Central memory CD8-positive, alpha-beta T cell (primary cell): ENCODE measurements at places on chromosomes 2 and 18.

- H3K27me3 ChIP-seq = no peaks in the 10 kb centered on the region
- no peak overlapping the region for H3K27ac ChIP-seq
- no peaks in the 10 kb centered on the region for H3K4me1 ChIP-seq
Measured at GRCh38 chr18:33212363-33212762, 228.2 kb downstream of the CCDC178 start.

GRCh38 chr2:43067254-43068040 is 159.0 kb downstream of the ZFP36L2 start:
- no peaks in the 10 kb centered on the region for H3K27me3 ChIP-seq
- DNase-seq = no peak
- peaks cover 3% of the 10 kb centered on the region for H3K36me3 ChIP-seq
- peak overlapping the region; percentile 57 for H3K27ac ChIP-seq
- no peak overlapping the region for H3K4me3 ChIP-seq
- no peaks in the 10 kb centered on the region for H3K4me1 ChIP-seq

DNA sequence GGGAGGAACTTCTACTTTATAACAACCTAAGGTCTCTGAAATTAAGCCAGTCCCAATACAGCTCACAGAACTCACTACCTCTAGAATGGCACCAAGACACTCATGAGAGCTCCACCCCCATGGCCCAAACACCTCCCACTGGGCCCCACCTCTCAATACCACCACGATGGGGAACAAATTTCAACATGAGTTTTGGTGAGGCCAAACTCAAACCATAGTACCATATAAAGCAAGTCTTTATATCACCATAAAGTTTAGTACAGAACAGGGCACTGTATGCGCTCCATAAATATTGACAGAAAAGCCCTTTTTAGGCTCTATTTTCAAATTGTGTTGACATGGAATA is 3.3 kb downstream of the AFG3L2 start:
- H3K4me1 ChIP-seq = peaks cover 47% of the 10 kb centered on the region
- no peak for DNase-seq
- peaks cover 20% of the 10 kb centered on the region for H3K36me3 ChIP-seq
- no peaks in the 10 kb centered on the region for H3K27me3 ChIP-seq

DNA sequence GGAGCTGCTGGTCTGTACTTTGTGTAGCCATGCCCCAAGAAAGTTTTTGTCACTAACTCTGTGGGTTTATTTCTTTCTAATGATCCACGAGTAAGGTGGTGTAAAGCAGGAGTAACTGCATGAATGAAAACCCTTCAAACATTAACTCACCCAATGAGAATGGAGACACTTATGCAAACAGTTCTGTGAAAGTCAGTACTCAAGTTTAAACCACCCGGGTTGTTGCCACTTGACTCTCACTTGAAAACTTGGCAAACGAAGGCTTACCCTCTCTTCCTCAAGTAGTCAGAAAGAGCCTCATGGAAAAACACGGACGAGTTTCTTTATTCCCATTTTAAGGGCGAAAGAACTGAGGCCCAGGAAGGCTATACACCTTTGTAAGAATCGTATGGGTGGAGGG is 117.5 kb downstream of the MMADHC start:
- no peak overlapping the region for H3K4me3 ChIP-seq
- no peaks in the 10 kb centered on the region for H3K36me3 ChIP-seq

DNA sequence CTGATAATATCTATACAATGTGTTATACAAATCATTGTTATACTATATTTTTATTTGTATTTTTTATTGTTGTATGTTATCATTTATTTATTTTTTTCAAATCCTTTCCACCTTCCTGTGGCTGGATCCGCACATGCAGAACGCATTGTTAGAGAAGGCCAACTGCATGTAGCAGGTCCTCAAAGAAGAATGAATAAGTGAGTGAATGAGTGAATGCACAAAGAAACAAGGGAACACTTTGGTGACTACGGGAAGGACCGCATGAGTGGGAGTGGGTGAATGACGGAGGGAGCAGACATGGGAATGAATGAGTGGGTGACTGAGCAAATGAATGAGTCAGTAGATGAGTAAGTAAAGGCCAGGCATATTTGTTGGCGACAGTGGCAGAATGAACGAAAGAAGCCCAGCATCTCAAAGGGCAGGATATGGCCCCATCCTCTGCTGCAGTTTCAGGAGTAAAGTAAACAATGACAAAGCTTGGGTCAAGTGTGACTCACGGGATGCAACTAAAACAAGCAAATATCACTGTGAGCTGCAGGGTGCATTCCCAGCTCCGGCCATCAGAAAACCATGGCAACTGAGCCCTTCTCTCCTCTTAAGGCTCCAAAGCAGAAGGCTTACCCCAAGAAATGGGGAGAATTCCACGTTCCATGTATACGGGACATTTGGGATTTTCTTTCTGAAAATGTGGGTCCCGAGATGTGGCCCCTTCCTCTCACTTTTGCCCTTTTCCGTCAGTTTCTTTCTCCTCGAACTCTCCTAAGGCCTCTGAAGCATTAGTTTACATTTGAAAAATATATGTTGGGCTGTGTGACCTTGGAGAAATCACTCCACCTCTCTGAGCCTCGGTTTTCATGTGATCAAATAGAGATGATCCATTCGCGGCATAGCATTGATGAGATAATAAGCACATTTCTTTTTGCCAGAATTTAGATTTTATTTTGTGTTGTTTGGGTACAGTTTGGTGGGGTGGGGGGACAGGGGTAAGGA is 24.5 kb downstream of the KCNF1 start:
- H3K4me1 ChIP-seq = no peaks in the 10 kb centered on the region
- peaks cover 67% of the 10 kb centered on the region for H3K27me3 ChIP-seq
- no peak for DNase-seq

DNA sequence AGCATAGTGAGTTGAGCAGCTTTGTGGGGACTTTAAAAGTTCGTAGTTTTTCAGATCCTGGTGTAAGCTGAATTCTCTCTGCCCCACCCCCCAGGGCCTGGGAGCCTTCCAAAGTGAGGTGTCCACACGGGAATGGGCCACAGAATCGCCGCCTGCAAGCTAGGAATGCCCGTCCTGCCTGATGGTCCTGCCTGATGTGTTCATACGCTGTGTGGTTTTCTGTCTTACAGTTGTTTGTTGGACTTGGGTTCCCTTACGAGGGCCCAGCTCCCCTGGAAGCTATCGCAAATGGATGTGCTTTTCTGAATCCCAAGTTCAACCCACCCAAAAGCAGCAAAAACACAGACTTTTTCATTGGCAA is 158.7 kb downstream of the MGAT5 start:
- no peak overlapping the region for H3K27ac ChIP-seq
- H3K36me3 ChIP-seq = peaks cover 14% of the 10 kb centered on the region
- DNase-seq = no peak
- peaks cover 42% of the 10 kb centered on the region for H3K4me1 ChIP-seq

- H3K4me3 ChIP-seq = peak within 1 kb of the TSS; percentile 57
- H3K27me3 ChIP-seq = peaks cover 27% of the 10 kb centered on the region
- no peaks in the 10 kb centered on the region for H3K36me3 ChIP-seq
- H3K4me1 ChIP-seq = peaks cover 38% of the 10 kb centered on the region
- H3K27ac ChIP-seq = no peak within 1 kb of the TSS
- no peak for DNase-seq
Measured at GRCh38 chr2:216695401-216695821, at the start of gene IGFBP5. IGFBP5 (minus strand) TSS chr2:216695549; CDS start chr2:216694775, 774 bp downstream.

GRCh38 chr2:84487298-84487996 is 28.4 kb upstream of the SUCLG1 start:
- no peak for DNase-seq
- H3K4me1 ChIP-seq = no peaks in the 10 kb centered on the region
- H3K27ac ChIP-seq = no peak overlapping the region
- H3K36me3 ChIP-seq = no peaks in the 10 kb centered on the region
- H3K27me3 ChIP-seq = no peaks in the 10 kb centered on the region
- no peak overlapping the region for H3K4me3 ChIP-seq

GRCh38 chr2:143296089-143296488 is 166.9 kb downstream of the ARHGAP15 start:
- no peak overlapping the region for H3K4me3 ChIP-seq
- H3K36me3 ChIP-seq = peaks cover 2% of the 10 kb centered on the region
- DNase-seq = no peak
- H3K27ac ChIP-seq = no peak overlapping the region
- no peaks in the 10 kb centered on the region for H3K27me3 ChIP-seq

GRCh38 chr2:201643216-201643890 is at the start of gene TMEM237:
TMEM237 (minus strand) TSS chr2:201643503; CDS start chr2:201643400, 103 bp downstream.
- H3K27me3 ChIP-seq = no peaks in the 10 kb centered on the region
- H3K4me1 ChIP-seq = peaks cover 12% of the 10 kb centered on the region
- H3K36me3 ChIP-seq = peaks cover 8% of the 10 kb centered on the region
- peak within 1 kb of the TSS; percentile 88 for H3K4me3 ChIP-seq

DNA sequence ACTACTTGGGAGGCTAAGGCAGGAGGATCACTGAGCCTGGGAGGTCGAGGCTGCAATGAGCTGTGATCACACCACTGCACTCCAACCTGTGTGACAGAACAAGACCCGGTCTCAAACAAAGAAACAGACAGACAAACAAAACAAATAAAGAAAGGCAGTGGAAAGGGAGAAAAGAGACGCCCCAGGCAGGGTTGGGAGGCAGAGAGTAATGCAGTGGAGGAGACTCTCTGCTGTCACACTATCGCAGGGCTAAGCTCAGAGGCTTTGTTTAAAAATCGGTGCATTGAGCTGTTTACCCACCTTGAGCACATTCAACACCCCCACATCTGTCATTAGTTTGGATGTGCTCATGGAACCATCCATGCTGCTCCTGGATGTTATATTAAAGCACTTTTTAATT is 84.2 kb upstream of the RMP24 start:
- H3K27me3 ChIP-seq = peaks cover 30% of the 10 kb centered on the region
- H3K4me1 ChIP-seq = no peaks in the 10 kb centered on the region
- H3K4me3 ChIP-seq = no peak overlapping the region
- DNase-seq = no peak

DNA sequence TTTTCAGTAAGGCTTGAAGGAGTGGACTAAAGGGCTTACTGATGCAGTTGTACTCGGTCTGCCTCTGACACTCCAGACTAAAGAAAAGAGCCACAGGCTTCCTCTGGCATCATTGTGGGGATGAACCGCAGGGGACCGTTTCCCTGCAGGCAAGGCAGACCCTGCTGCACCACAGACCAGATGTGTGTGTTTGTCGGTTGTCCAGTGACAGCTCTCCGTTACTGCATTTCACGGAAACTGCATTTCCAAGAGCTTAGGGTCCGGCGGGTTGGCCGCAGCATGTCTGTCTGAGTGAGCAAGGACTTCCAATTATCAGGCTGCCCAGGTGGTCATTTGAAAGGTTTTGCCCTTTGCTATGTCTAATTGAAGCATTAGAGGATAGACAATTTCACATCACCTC is 98.1 kb downstream of the FAM210A start:
- no peak overlapping the region for H3K4me3 ChIP-seq
- no peaks in the 10 kb centered on the region for H3K27me3 ChIP-seq
- peaks cover 3% of the 10 kb centered on the region for H3K36me3 ChIP-seq
- no peak for DNase-seq

DNA sequence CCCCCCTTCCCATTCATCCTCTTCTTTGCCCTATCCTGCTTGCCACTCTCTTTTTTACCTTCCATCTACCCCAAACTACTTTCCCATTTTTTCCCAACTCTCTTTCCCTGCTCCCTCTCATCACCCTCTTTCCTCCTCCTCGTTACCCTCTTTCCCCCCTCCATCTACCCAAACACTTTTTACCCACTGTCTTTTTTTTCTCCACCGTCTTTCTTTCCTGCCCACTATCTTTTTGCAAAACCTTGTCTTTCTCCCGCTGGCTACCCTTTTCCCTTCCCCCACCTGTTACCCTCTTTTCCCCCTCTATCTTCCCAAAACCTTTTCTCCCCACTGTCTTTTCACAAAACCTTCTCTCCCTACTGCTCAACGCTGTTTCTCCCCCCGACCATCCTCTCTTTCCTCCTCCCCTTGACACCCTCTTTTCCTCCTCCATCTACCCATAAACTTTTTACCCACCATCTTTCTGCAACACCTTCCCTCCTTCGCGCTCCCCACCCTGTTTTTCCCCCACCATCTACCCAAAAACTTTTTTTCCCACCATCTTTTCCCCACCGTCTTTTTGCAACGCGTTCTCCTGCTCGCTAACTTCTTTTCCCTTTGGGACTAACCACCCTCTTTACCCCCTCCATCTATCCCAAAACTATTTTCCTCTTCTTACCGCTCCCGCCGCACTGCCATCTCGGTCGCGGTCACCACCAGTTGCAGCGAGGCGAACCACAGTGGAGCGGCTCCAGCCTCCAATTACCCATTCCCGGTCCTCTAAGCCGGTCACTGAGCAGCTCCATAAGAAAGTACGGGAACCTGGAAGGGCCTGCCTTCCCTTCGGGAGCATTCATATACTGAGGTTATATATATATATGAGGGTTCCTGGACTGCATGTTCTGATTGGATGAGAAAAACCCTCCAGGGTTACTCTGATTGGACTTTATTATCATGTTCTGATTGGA is 15.0 kb downstream of the CCDC74A start:
- no peak overlapping the region for H3K27ac ChIP-seq
- no peaks in the 10 kb centered on the region for H3K4me1 ChIP-seq
- peaks cover 21% of the 10 kb centered on the region for H3K27me3 ChIP-seq
- no peak overlapping the region for H3K4me3 ChIP-seq
- DNase-seq = no peak

DNA sequence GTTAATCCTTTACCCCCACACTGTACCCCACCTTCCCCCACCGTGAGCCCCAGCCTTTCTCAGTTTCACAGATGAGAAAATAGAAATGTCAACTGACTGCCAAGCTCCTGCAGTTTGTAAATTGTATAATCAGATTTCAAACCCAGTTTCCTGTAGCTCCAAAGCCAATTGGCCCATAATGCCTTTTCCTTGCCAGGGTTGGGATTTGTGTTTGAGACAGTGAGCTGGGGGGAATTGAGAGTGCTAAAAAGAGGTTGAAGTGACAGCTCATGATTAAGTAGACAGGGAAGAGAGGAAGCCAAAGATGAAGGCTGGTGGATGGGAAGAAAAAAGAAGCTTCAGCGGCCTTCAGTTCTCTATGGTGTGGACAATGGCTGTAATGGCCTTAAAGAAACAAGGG is 10.7 kb downstream of the OSBPL6 start:
- no peak overlapping the region for H3K27ac ChIP-seq
- H3K27me3 ChIP-seq = peaks cover 58% of the 10 kb centered on the region
- DNase-seq = no peak
- H3K4me1 ChIP-seq = no peaks in the 10 kb centered on the region
- H3K4me3 ChIP-seq = no peak overlapping the region
- H3K36me3 ChIP-seq = no peaks in the 10 kb centered on the region

DNA sequence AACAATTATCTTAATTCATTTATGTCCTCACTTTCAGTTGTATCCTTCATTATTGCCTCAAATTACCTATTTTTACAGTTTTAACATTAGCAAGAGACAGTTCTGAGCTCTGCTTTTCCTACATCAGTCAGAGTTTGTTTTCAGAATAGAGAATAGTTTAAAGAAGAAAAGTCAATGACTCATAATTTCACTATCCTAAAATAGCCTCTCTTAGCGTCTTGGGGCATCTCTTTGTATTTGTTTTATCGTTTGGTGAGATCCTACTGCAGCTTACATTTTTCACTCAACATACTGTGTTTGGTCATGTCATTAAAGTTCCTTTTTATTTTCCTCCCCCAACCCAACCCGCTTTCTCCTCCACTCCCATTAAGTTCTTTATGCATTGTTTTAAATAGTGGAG is 3.8 kb downstream of the SEC11C start:
- no peaks in the 10 kb centered on the region for H3K27me3 ChIP-seq
- peaks cover 69% of the 10 kb centered on the region for H3K4me1 ChIP-seq
- H3K36me3 ChIP-seq = peaks cover 6% of the 10 kb centered on the region
- no peak for DNase-seq
- H3K4me3 ChIP-seq = no peak overlapping the region

GRCh38 chr18:44988821-44989587 is 308.3 kb downstream of the SETBP1 start:
- no peaks in the 10 kb centered on the region for H3K27me3 ChIP-seq
- DNase-seq = no peak
- no peak overlapping the region for H3K4me3 ChIP-seq
- H3K36me3 ChIP-seq = no peaks in the 10 kb centered on the region

GRCh38 chr18:45254709-45255082 is 360.6 kb upstream of the SLC14A2 start:
- H3K4me3 ChIP-seq = no peak overlapping the region
- H3K4me1 ChIP-seq = no peaks in the 10 kb centered on the region
- DNase-seq = no peak
- H3K36me3 ChIP-seq = peaks cover 1% of the 10 kb centered on the region
